CD4-positive, alpha-beta T cell treated with Interleukin-1 beta for 1 hour (primary cell): ENCODE measurements at places on chromosomes 7 and 10.
A peak's percentile ranks its signal among the peaks of the same experiment; 100 is the strongest.

DNA sequence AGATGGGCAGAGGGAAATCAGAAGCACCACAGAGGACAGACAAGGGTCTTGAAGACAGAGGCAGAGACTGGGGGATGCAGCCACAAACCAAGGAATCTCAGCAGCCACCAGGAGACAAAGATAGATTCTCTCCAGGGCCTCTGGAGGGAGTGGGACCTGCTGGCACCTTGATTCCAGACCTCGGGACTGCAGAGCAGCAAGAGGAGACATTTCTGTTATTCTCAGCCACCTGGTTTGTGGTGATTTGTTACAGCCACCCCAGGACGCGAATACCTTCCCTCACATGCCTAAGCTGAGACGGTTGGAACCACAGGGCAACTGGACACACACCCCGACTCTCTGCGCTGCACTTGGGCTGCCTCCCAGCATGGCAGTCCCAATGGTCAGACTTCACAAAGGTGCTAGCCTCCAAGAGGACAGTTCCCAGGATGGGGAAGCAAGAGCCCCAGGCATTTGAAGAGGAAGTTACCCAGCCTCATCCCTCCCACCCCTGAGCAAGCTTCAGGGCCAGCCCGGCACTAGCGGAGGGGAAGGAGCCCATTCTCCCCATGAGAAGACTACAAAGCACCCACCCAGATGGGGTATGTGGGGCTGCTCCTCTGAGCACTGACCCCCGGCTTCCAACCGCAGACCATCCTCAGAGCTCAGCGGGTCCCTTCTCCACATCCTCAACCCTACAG, 104.6 kb upstream of the INSIG1 start:
- no peak for DNase-seq

GRCh38 chr7:13327669-13328068, 640.2 kb downstream of the ARL4A start:
- no peak for DNase-seq

- no peak for DNase-seq
Measured at GRCh38 chr7:85972504-85973141, 671.1 kb upstream of the GRM3 start.

GRCh38 chr10:62454687-62455397, 80.7 kb downstream of the ZNF365 start:
- DNase-seq, result no peak

DNA sequence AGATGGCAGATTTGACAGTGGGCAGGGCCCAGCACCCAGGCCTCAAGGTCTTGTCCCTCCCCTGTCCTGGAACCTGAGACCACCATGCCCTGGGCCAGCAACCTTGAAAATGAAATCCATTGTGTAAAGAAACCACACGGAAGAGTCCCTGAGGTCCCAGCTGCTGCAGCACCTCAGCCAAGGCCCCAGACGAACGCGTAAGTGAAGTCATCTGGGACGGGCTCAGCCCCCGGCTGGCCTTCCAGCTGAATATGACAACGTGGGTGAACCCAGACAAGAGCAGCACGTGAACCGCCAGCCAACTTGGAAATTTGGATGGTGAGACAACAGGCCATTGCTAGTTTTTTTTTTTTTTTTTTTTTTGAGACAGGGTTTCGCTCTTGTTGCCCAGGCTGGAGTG, 70.3 kb downstream of the CYTH3 start:
- no peak for DNase-seq

GRCh38 chr10:43963379-43963778, 314.7 kb upstream of the ZNF32 start:
- no peak for DNase-seq

DNA sequence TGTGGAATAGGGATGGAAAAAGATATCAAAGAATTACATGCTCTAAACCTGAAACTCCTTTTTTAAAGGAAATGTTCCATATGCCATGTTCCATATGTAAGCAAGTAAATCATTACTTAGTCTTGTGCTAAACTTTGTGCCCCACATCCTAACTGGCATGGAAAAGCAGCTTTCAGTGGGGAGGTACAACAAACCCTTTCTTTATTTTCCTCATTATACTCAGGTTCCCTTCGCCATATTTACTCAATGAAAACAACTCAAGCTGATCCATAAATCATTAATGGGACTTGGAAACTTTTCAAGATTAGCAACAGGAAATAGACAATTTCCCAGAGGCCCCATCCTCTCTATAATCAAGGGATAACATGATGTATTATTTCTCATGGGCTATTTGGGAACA, 56.0 kb downstream of the GSAP start:
- no peak for DNase-seq

- DNase-seq, result no peak
Measured at GRCh38 chr7:158014976-158015375, 572.6 kb downstream of the PTPRN2 start.

DNA sequence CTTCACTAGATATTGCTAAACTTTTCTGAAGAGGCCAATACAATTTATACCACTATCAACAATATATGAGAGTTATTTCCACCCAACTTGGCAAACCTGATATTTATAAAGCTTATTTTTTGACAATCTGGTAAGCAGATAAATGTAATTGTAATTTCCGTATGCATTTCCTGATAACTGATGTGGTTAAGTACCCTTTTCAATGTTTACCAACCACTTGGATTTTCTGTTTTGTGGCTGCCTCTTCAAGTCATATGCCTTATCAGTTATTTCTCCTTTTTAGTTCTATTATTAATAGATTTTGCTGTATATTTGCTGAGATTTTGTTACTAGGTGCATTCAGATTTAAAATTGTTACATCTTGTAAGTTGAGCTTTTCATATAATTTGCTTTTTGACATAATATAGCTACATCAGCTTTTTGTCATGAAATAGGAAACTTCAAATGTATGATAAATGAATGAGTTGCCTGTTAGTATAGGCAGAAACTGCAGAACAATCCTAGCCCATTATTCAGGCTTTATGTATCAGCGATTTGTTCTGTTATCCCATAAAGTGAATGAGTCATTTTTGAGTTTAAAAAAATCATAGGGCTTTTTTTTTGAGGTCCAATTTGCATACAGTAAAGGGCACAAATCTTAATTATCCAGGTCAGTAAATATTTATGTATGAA, 11.5 kb downstream of the SGPL1 start:
- no peak for DNase-seq

DNA sequence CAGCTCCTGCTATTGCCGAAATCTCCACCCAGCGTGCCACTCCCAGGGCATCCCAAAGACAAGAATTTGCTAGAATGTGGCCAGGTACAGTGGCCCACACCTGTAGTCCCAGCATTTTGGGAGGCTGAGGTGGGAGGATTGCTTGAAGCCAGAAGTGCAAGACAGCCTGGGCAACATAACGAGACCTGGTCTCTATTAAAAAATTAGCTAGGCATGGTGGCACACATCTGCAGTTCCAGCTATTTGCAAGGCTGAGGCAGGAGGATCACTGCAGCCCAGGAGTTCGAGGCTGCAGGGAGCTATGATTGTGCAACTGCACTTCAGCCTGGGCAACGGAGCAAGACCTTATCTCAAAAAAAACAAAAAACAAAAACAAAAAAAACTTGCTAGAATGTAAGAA, 73.3 kb upstream of the LYZL2 start:
- DNase-seq, result no peak

GRCh38 chr10:48439031-48439430, 132.6 kb downstream of the MAPK8 start:
- no peak for DNase-seq

GRCh38 chr7:113010377-113010776, 76.2 kb downstream of the GPR85 start:
- no peak for DNase-seq

DNA sequence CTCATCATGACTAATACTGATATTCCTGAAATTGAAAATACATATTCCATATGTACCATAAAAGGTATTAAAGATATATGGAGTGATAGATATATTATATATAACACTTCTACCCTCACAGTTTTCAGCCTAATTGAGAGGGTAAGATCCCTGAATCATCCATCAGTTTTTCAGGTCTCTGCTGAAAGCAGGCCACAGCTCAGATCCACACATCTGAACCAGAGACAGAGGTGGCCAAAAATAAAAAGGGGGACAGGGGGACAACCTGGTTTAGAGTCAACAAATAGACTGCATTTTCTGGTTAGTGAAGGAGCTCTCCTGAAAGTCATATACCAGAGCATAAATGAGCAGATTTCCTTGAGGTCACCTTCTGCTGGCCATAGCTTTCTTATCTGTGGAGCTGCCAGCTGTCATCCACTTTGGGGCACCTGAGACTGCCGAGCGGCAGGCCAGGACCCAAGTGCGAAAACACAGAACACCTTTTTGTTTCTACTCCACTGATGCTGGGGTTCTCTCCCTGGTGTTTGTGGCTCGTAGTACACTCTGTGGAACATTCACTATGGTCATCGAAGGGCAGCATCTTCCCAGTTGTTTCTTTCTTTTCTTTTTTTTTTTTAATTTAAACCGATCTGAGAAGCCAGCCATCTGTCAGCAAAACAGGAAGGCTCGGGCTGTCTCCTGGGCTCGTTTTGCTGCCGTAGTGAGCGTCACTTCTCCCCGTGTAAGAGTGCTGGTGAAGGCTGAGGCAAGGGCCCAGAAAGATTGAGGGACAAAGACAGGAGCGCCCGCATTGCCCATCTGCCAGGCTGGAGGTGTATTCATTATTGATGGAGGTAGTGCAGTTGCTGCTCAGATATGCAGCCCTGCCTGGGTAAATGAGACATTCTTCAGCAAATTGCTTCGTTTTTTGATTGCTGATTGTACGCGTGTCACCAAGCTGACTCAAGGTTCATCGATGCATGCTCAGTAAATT, 13.5 kb downstream of the IKZF1 start:
- peak; percentile 51 for DNase-seq

- no peak for DNase-seq
Measured at GRCh38 chr10:75889051-75889450, 457.6 kb downstream of the LRMDA start.

DNA sequence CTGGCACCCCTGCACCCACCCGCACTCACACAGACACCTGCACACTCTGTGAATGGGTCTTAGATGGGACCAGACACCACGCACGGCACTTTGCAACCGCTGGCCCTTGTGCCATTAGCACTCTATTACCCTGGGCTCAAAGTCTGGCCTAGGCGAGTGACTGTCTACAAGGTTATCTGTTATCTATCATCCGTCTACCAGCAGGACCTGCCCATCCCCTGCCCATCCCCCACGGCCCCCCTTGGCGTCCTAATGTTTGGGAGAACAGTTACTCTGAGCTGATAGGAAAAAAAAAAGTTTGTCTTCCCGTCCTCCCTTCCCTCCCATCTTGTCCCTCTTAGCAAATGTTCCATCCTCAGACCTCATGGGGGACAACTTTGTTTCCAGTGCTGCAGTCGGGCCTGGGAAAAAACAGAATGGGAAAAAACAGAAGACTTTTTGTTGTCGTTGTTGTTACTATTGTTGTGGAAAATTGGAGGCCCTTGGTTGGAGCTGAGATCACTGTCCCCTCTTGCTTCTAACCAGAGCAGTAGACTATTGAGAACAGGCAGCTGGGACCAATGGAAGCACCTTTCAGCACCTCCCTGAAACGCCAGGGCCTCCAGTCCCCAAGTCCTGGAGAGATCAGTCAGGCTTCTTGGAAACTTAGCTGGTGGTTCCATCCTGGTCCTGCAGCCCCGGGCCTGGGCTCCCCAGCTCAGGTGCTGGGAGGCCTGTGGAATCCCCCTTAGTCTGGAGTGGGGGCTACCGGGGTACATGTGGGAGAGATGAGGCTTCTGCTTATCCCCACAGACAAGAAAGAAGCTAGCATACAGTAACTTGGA, 12.2 kb downstream of the UNCX start:
- DNase-seq, result no peak

- DNase-seq, result peak; percentile 35
Measured at GRCh38 chr10:95266674-95267095, 24.1 kb downstream of the PDLIM1 start.

- peak; percentile 69 for DNase-seq
Measured at GRCh38 chr10:102394801-102395399, 605 bp upstream of the NFKB2 start.

GRCh38 chr10:104894681-104895080, 253.6 kb downstream of the SORCS3 start:
- no peak for DNase-seq

- DNase-seq, result no peak
Measured at GRCh38 chr10:42959833-42960232, 117.0 kb upstream of the RET start.

- DNase-seq, result no peak
Measured at GRCh38 chr10:34580643-34581042, 234.5 kb downstream of the PARD3 start.

DNA sequence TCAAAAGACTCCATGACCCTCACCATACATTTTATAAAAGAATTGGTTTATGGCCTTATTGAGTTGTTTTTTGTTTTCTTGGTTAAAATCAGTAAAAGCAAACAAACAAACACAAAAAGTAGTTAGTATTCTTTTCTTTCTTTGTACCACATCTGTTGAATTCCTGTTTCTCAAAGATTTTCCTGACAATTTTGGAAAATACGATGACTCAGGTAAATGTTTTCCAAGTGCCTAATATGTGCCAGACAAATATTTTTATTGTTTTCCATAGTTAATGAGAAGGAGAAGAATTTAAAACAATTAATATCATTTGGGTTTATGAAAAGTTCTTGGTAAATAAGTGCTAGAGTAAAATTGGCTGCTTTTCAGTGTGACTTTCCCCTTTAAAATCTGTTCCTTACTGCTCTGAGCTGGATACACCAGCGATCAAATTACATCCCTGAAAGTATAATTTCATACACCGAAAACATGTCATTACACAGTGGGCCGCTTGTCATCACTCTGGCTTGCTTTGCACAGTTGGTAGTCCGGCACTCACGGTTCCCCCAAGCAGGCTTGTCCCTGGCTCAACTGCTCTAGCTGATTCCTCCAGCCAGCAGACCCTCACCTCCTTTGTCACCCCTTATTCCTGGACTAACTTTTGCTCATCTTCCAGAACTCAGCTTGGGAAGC, 80.5 kb downstream of the TBXAS1 start:
- DNase-seq, result no peak

DNA sequence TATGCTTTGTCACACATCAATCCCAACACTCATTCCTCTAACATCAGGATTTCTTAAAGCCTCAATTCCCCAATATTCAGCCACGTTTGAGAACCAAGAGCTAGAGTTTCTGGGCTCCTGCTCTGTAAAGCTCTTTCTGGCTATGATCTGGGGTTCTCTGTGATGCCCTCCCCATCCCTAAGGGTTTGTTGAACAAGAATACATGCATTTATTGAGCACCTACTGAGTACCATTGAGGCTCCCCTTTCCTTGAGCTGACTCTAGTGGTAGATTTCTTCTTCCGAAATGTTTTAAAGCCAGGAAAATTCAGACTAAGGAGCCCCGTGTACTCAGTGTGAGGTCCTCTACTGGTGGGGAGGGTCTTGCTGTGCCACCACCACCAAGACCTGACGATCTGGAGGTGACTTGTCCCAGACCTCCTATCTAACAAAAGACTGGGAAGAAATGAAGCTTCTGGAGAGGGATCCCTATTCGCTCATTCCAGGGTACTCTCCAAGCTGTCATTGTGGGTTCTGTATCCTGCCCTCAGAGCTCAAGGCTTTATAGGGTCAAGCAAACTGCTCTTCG, 23.1 kb upstream of the SRGN start:
- DNase-seq, result no peak

DNA sequence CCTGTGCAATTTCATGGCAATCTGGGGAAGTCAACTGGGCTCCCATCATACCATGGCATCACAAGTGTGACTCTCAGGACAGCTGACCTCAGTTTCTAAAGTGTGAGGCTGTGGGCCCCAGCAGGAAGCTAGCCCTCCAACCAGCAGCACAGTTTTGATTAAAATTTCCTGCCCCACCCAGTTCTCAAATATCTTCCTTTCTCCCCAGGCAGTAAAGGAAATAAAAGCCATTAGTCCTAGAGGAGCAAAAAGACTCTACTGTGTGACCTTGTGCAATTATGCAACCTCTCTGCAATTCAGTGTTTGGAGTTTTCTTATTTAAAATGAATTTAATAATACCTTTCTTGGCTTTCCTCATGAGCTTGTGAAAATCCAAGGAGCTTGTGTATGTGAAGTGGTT, 143.1 kb upstream of the CDCA7L start:
- no peak for DNase-seq
